GM13976 (cell line): ENCODE measurements at places on chromosomes 2 and 18.
A peak's percentile ranks its signal among the peaks of the same experiment; 100 is the strongest.

DNA sequence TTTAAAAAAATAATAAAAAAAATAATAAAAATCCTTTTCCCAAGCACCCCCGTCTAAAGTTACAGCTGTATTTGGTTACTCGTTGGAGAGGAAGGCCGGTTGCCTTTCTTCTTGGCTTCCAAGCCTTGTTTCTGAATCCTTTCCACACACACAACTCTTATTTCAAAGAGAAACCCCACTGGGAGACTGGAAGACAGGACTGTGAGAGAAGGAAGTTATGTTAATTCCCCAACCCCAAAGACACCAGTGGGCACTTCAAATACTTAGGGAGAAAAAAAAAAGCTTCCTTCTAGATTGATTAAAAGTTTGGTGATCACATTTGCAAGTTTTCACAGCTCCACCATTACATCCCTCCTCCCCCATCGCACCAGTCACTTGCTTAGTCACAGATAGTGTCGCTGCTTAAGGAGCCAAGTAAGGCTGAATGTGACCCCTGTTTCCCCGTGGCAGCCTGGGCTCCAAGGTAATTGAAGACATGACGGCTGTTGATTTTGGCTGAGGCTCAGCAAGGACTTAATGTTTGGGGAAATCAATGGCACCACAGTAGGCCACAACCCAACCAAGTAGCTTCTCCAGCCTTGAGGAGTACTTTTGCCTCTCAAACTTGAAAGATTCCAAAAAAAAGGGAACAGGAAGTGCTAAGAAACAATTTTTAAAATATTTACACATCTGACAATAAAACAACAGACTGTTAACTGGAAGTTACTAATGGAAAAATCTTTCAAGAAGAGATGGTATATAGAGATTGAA is 40.8 kb upstream of the FRZB start:
- no peak for DNase-seq

- DNase-seq = no peak
These were observed 17.6 kb downstream of the LCLAT1 start for GRCh38 chr2:30464544-30465170.

- DNase-seq = peak; percentile 25
These were observed 4.0 kb downstream of the TMEM200C start for GRCh38 chr18:5891184-5891853.

DNA sequence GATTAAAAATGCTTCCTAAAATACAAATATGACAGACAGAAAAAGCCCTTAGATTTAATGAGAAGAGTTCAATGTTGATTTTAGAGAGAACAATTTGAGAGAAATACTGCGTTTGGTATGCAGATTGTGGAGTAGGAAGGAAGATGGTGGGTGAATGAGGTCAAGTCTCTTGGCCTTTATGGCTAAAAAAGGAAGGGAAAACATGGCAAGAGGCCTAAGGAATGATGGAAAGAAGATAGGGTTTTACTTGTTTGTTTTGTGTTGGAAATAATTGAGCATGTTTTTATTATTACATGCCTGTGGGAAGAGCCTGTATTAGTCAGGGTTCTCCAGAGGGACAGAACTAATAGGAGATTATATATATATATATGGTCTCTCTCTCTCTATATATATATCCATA is 318.1 kb downstream of the TRIB2 start:
- no peak for DNase-seq

GRCh38 chr2:238370823-238371372 is 50.6 kb downstream of the TRAF3IP1 start:
- DNase-seq = peak; percentile 71

GRCh38 chr2:58006952-58007284 is 39.7 kb upstream of the VRK2 start:
- DNase-seq = no peak

- peak; percentile 24 for DNase-seq
These were observed 40.1 kb downstream of the RTN4 start for GRCh38 chr2:55010149-55010591.

- no peak for DNase-seq
These were observed 25.4 kb downstream of the TBC1D8 start for GRCh38 chr2:101125808-101126207.

GRCh38 chr2:35931626-35932025 is 424.0 kb upstream of the CRIM1 start:
- DNase-seq = no peak

DNA sequence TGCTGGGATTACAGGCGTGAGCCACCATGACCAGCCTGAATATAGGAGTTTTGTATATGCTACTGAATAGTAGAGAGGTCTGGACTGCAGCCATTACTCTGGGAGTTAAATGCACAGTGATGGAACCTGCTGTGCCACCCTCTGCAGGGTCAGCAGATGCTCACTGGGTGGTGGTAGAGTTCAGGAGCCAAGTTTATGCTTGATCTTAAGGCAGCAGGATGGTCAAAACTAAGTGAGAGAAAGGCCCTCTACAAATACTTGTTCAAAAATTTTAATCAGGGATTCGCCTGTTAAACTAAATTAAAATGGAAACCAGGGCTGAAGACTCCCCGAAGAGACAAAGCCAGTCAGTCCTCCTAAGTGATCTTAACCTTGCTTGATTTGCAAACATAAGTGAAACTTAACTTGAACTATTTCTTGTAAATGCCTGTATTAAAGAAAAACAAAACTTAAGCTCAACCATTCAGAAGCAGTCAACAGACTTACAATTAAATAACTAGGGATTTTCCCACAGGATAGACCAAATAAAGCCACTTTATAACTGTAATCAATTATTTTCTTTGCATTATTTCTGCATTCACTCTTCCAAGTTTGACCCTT is 4.2 kb upstream of the WDFY1 start:
- DNase-seq = no peak

DNA sequence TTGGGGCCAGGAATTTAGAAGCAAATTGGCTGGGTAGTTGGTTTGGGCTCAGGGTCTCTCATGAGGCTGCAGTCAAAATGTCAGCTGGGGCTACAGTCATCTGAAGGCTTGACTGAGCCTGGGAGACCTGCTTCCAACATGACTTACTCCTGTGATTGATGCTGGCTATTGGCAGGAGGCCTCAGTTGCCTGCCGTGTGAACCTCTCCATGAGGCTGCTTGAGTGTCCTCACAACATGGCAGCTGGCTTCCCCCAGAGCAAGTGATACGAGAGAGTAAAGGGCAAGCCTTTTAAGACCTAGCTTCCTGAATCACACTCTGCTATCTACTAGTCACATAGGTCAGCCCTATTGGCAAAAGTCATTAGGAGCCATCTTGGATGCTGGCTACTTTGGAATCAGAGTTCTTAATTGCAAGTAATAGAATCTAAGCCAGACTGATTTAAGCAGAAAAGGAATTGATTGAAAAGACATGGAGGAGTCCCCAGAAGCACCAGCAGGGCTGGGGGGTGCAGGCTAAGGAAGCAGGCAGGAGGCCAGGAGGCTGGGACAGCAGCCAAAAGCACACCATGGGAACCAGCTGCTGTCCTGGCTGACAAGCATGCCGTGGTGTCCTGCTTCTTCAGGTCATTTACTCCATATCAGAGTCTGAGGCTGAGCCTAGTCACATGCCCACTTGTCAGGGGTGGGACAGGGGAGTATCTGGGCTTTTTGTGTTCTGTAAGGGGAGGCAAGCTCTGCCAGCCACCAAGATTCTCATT is 7.8 kb upstream of the GIGYF2 start:
- no peak for DNase-seq

- DNase-seq = peak; percentile 65
These were observed at the start of gene CREG2 for GRCh38 chr2:101387151-101387834. Gene CREG2 (minus strand): TSS chr2:101387503. CDS start chr2:101387457, 46 bp downstream.

- no peak for DNase-seq
These were observed 273.1 kb downstream of the TSN start for GRCh38 chr2:122028371-122029100.

- no peak for DNase-seq
These were observed 6.8 kb downstream of the PPP1CB start for GRCh38 chr2:28758459-28758858.

DNA sequence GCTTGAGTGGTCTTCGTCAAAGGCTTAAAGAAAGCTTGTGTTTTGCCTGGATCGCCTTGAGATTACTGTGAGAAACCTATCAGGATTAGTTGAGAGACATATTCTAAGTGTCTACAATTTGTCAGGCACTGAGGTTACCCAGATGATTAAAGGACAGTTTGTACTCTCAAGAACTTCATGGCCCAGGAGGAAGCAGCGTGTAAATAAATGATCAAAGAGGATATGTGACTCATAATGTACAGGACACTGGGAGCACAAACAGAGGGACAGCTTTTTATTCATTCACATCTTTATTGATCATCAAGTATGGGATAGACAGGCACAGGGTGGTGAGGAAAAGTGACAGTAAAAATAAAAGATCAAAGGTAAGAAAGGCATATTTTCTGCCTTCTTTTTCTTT is 152.6 kb upstream of the FSHR start:
- no peak for DNase-seq

GRCh38 chr2:183606022-183606717 is 481.9 kb downstream of the NUP35 start:
- DNase-seq = no peak

GRCh38 chr2:40028792-40029488 is 249.9 kb upstream of the THUMPD2 start:
- DNase-seq = no peak

DNA sequence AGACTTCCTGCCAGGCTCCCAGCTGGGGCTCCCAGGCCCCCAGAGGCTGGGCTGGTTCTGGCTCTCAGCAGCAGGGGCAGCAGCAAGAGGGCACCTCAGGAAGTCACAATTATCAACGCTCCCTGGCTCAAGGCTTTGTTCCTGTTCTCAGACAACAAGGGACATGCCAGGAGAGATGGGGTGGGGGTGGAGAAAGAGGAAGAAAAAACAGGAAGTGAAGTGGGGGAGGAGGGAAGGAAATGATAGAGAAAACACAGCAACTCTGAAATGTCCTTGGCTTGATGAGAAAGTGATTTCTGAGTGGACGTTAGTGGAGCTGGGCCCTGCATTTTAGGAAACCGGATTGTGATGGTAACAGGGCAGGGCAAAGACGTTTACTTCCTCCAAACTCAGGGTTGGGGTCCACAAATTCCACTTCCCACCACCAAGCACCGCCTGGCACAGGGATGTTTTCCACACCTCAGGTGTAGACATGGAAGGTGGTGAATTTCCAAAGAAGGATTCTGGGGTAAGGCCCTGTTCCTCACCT is 40.4 kb downstream of the CYRIA start:
- DNase-seq = no peak

GRCh38 chr18:3153107-3153704 is 66.6 kb downstream of the MYOM1 start:
- no peak for DNase-seq

DNA sequence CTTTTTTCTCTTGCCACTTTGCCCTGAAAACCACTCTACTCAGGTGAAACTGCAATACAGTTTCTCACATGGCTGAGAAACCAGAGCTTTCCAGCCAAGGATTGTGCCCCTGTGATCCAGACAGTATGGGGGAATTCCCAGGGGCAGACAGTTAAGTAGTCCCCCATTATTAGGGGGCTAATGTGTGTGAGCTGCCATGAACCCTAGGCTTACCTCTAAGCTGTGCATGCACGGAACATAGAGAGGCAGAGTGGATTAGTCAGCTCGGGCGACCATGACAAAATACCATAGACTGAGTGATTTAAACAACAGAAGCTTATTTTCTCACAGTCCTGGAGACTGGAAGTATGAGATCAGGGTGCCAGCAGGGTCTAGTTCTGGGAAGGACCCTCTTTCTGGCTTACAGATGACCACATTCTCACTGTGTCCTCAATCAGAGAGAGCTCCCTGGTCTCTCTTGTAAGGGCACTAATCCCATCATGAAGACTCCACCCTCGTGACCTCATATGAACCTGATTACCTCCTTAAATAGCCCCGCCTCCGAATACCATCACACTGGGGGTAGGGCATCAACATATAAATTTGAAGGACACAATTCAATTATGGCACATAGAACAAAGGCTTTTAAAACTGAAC is 215.1 kb downstream of the EIPR1 start:
- no peak for DNase-seq

- no peak for DNase-seq
These were observed 98.6 kb upstream of the KLF7 start for GRCh38 chr2:207264310-207264709.

- no peak for DNase-seq
These were observed 54.0 kb downstream of the GATA6 start for GRCh38 chr18:22223254-22223964.

- DNase-seq = no peak
These were observed 6.9 kb downstream of the OTX1 start for GRCh38 chr2:63057249-63058143.

GRCh38 chr2:22904126-22904684 is 480.8 kb upstream of the KLHL29 start:
- DNase-seq = peak; percentile 18

- no peak for DNase-seq
These were observed 93.2 kb downstream of the PLEKHM3 start for GRCh38 chr2:207932106-207932505.
